GM03348 (cell line): ENCODE measurements at places on chromosomes 6 and 20.

DNA sequence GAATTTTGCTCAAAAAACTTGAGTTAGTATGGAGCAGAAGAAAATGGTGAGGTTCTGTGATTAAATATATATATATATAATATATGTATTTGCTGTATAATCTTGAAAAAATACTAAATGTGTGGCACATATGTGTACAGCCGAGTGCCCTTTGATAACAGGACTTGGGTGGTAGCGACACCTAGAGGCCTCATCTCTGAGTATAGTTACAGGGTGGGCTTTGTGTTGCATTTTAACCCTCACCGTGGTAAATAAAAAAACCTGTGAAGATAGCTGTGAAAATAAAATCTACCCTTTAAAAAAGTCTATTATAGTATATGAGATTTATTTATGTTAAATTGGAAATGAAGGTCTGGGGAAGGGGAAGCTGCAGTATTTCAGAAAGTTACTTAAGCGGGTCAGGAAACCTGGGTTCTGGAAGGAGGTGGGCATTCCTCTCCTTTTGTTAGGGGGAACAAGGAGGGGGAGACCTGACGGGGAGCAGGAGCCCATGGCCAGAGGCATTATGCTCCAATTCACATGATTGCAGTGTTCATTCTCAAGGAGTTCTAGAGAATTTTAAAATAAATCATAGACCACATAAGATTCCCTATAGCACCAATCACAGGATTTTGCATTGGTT is 82.7 kb downstream of the SH3BGRL2 start:
- peak; percentile 34 for DNase-seq

GRCh38 chr6:44235891-44236516 is 10.9 kb upstream of the HSP90AB1 start:
- DNase-seq = no peak

DNA sequence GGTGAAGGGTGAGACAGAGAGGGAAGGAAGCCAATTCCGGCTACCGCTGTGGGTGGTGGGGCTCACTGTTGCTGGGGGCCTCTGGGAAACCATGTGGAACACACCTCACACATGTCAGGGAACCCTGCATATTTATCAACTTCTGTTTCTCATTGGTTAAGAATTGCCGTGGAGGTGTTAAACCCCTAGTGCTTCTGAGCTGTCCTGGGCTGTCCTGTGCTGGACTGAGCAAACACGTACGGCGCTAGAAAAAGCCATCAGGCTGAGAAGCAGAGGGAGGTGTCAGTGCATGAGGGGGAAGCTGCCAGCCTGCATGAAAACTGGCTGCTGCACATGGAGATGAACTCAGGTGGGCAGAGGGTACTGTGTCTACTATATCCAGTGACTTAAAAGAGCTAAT is 103.9 kb upstream of the JAG1 start:
- no peak for DNase-seq

DNA sequence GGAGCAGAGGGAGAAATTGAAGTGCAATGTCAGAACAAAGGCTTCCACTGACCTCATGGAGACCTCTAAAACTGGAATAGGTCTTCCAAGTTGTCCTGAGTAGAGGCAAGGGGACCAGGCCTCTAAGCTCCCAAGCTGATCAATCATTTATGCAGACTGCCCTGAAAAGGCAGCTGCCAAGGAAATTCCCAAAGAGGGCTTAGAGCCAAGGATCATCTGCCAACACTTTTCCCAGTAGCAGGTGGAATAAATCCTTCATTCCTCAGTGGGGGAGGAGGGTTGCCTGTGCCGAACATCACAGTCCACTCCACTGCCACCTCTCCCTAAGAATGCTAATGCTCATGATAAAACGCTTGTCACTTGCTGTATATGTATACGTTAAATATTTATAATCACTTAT is 29.3 kb upstream of the RALY start:
- no peak for DNase-seq

DNA sequence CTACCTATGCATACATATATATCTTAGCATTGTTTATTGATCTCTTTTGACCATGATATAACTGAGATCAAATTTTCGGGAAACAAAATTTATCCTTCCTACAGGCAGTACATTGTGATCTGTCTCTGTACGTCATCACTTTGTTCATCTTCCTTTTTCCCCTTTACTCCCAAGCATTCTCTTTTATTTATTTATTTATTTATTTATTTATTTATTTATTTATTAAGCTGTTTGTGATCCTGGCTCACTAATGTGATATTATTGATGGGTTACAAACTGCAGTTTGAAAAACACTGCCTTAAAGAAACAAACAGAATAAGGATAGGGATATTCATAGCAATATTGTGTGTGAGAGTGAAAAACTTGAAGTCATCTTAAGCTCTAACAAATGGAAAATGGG is 51.2 kb downstream of the MACROD2 start:
- DNase-seq = no peak

GRCh38 chr20:17097603-17098002 is 129.2 kb upstream of the PCSK2 start:
- no peak for DNase-seq

GRCh38 chr20:40148886-40149285 is 540.1 kb downstream of the MAFB start:
- DNase-seq = no peak

DNA sequence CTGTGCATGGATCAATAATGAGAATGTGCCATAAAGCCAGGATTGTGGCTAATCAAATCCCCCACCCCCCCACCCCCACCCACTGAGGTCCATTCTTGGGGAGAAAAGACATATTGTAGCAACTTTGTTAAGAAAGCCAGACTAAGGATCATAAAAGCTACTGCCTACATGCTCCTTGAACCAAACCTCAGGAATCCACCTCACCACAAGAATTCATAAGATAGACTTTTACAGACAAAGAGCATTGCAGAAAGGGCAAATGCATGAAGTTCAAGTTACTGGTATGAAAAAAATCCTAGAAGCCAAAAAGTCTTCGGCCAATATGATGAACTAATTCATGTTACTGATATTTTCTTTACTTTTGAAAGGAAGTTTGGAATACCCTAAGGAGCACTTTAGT is 187.9 kb upstream of the ARID1B start:
- peak; percentile 76 for DNase-seq

DNA sequence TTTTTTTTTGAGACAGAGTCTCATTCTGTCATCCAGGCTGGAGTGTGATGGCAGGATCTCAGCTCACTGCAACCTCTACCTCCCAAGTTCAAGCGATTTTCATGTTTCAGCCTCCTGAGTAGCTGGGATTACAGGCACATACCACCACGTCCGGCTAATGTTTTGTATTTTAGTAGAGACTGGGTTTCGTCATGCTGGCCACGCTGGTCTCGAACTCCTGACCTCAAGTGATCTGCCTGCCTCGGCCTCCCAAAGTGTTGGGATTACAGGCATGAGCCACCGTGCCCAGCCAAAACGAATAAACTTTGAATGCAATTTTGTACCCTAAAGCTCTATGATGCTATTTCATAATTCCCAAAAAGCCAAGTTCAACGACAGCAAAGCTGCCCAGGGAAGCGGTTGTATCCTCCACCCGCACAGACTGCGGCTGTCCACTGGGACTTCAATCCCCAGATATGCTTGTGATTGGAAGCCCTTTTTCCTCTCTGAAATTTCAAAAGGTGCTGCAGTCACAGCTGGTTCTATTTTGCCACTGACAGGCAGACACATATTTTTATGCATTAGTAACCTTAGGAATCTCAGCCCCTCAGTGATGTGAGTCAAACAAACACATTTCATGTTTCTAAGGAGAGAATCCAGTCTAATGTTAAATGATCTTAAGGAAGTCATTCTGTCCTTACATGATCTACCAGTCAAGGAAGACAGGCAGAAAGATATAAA is 8.7 kb upstream of the RAMACL start:
- peak; percentile 78 for DNase-seq

DNA sequence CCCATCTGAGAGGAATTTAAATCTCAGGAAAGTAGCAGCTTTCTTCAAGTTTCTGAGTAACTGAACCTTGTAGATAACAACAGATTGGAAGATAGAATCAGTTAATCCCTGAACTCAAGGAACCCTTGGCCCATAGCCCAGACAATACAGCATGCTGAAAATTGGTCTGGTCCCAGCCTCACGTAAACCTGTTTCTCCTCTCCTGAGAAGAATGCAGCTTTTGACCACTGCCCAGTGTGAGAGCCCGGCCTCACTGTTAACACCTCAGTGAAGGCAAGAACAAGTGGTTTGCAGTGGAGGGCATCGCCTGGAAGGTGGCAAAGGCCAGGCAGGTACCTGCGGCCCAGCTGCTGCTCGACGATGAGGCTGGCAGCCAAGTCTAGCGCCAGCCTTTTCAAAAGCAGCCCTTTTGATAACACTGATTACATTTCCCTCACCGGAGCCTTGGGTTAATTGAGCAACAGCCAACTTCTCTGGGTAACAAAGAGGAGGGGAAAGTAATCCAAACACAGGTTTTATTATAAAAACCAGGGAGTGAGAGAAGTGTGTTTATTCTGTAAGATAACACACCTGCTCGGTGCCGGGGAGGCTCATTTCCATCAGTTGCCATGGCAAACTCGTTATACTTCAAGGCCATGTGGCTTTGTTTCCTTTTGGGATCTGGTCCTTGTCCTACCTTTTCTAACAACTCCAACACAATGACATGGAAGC is 54.0 kb downstream of the TRAF3IP2 start:
- no peak for DNase-seq

DNA sequence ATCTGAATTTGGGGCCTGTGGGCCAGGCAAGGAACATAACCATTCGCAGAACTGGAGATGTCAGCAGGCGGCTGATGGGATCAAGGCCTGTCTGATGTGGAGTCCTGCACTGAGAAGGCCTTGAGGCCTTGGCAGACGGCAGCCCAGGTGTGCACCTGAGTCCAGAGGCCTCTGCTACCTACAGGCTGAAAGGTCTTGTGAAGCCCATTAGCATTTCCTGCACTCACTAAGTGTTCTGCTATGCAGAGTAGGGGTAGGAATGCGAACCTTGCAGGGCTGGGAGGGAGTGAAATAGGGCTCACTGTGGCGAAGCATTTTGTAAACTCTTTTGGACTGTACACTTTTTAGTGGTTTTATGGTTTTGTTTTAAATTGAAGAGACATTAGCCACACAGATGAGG is 48.3 kb upstream of the RNF24 start:
- peak; percentile 30 for DNase-seq

DNA sequence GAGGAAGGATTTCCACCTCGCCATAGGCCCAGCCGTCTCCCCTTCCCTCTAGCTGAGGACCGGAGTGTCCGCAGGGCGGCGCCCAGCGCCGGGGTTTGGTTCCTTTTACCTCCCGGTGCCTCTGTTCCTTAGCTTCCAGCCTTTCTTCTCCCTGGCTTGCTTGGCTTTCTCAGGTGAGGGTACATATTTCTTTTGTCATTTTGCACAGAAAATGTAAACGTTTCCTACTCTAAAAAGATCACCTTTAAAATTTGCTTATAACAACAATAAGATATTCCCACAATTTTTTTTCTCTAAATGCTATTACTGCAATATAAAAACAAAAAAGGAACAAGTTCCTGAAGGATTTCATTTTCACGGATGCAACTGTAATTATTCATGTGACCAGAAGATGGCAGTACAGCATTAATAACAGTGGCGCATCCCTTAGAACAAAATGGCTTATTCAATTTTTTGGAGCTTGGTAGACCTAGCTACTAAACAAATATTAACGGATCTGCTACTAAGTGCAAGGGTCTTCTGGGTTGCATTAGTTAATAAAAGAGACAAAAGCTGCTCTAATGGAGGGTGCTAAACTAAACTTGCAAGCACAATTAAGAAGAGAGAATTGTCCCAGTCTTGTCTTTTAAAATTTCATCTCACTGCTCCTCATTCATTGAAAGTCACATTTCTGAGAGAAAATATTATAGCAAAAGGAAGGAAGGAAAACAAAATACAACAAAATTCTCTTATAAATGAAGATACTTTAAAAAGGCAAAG is 172.9 kb downstream of the ADGRG6 start:
- peak; percentile 69 for DNase-seq

GRCh38 chr6:36246506-36247268 is 23.2 kb upstream of the PNPLA1 start:
- no peak for DNase-seq

DNA sequence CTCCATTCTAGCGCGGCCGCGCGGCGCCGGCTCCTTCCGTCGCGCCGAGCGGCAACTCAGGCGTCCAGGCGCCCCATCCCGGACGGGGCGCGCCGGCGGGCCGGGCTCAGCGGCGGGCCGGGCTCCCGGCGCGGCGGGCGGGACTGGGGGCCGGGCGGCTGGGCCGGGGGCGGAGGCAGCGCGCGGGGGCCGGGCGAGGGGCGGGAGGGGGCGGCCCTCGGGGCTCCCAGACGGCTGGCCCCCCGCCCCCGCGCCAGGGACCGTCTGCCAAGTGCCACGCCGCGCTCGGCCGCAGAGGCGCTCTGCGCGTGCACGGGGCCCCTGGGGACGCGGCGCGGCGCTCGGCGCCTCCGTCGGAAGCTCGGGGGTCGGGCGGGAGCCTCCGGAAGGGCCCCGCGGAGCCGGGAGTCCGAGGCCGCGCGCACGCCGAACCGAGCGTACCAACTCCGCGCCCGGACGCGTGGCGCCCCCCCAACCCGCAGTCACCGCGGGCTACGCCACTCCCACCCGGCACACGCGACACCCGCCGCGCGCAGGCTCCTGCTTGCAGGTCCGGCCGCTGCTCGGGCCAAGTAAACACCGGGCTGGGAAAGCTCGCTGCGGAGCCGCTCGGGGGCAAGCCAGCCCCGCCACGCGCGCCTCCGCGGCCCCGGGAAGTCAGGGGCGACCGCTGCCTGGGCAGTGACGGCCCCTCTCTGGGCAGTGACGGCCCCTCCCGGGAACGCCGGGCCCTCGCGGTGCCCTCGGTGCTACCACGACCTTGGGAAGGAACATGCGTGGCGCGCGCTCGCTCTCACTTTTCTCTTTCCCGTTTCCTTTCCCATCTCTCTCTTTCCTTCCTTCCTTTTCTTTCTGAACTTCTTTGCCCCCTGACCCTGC is at the start of gene PREX1:
PREX1 (minus strand) TSS at position 145 of the 879 bp plus-strand sequence; CDS start at position 6, 139 bp downstream.
- peak; percentile 92 for DNase-seq

GRCh38 chr6:101784094-101784493 is 390.6 kb downstream of the GRIK2 start:
- DNase-seq = no peak

GRCh38 chr6:18031189-18031588 is 43.8 kb upstream of the KIF13A start:
- DNase-seq = no peak

- peak; percentile 53 for DNase-seq
These were observed 42.3 kb upstream of the PTPN1 start for GRCh38 chr20:50467718-50468356.

DNA sequence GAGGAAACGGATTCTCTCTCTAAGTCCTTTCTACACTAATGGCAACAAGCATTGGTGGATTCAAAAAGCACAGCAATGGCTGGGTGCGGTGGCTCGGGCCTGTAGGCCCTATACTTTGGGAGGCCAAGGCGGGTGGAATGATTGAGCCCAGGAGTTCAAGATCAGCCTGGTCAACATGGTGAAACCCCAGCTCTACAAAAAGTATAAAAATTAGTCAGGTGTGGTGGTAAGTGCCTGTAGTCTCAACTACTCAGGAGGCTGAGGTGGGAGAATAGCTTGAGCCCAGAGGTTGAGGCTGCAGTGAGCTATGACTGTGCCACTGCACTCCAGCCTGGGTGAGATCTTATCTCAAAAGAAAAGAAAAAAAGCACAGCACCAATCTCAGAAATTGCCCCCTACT is 19.3 kb downstream of the PAQR8 start:
- DNase-seq = no peak
